Peyer's patch (tissue), 4 donors: ENCODE measurements at places on chromosomes 5 and 9.

DNA sequence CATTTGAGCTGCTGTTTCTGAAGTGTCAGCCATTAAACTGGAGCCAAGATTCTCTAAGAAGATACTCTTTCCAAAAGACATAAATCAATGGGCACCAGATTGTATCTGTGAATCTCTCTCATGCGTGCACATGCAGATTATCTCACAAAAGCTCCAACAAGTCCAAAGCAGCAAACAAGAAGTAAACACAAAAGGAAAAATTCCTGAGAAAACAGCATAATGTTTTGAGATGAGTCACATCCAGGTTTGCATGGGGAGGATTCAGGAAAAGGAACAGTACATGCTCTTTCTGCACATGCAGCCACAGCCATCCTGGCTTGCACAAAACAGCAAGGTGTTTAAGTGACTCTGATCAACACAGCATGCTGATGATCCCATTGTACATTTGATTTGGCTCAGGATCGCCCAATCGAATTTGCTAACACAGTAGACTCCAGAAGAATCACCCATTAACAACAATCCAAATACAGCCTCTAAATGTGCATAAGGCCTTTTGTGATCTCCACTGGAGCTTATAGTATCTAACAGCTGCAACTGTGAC lies 143.1 kb downstream of the ELAVL2 start:
- H3K27me3 ChIP-seq = no peaks in the 10 kb centered on the region
- H3K4me1 ChIP-seq = no peaks in the 10 kb centered on the region
- no peak for DNase-seq
- H3K4me3 ChIP-seq = no peak overlapping the region
- H3K27ac ChIP-seq = no peak overlapping the region

GRCh38 chr5:43156388-43156787 lies 35.6 kb upstream of the NIM1K start:
- H3K36me3 ChIP-seq = peaks cover 5% of the 10 kb centered on the region
- no peak overlapping the region for H3K27ac ChIP-seq
- no peaks in the 10 kb centered on the region for H3K27me3 ChIP-seq

DNA sequence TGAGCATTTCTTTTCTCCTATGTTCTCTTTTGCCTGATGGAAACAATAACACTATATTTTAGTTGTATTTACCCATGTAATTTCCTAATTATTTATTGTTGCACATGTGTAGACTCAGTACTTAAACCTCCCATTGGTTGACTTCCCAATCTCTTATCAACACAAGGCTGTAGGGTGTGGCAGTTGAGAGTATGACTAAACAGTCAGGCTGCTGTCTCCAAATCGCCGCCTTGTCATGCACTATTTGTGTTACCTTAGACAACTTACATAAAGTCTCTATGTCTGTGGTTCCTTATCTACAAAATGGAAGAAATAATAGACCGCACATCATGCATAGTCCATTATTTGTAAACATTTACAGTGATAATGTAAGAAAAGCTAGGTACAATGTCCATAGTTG lies 68.9 kb upstream of the EFNA5 start:
- H3K4me3 ChIP-seq = no peak overlapping the region
- no peaks in the 10 kb centered on the region for H3K4me1 ChIP-seq
- H3K27ac ChIP-seq = no peak overlapping the region

- no peak overlapping the region for H3K4me3 ChIP-seq
- no peaks in the 10 kb centered on the region for H3K36me3 ChIP-seq
- DNase-seq = no peak
- no peaks in the 10 kb centered on the region for H3K27me3 ChIP-seq
Observed at GRCh38 chr5:66795682-66796081, 199.5 kb downstream of the MAST4 start.

DNA sequence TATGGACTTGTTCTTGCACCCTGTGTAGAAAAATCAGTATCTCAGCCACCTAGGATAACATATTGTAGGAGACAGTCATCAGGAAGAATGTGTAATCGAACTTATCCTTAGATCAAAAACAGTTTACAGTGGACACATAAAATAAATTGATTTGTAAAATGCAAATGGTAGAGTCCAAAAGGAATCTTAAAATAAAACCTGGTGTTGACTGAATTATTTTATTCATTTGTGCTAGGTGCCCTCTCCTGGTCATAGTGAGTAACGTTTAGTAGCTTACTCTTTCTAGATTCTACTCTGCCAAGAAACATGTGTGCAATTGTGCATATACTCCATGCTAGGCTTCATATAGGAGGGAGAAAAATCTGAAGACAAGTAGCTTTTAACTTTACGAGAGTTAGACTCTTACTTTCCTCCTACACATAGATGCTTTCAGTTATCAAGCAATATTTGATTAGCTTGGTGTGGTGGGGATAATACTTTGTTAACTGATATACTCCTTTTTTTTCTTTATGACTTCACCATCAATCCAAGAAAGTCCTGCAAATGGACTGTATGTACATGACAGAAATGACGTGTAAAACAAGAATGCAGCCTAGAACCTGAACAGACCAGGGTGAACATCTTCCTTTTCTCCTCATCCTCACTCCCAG lies 23.7 kb upstream of the LOX start:
- H3K27me3 ChIP-seq = no peaks in the 10 kb centered on the region
- no peaks in the 10 kb centered on the region for H3K36me3 ChIP-seq
- no peak overlapping the region for H3K27ac ChIP-seq
- H3K4me1 ChIP-seq = no peaks in the 10 kb centered on the region
- no peak overlapping the region for H3K4me3 ChIP-seq

DNA sequence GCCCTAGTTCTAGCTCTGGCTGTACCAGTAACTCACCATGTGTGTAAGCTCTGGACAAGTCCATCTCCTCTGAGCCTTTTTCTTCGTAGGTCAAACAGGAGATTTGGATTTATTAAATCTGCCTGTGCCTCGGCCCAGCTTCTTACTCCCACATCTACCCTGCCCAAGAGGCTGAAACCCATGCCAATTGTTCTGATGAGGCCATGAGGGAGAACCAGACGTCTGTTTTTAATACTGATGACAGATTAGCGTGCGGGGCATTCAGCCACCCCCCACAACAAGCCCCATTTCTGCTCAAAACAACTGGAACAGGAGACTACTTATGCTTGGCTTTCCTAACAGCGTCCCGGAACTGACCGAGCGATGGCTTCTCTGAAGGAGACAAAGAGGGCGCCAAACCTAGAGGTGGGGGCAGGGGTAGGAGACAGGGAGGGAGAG lies 81.2 kb upstream of the TRIM32 start:
- DNase-seq = no peak
- H3K4me1 ChIP-seq = no peaks in the 10 kb centered on the region

GRCh38 chr5:96489532-96489931 lies 56.5 kb upstream of the PCSK1 start:
- H3K4me1 ChIP-seq = no peaks in the 10 kb centered on the region
- H3K27ac ChIP-seq = no peak overlapping the region
- DNase-seq = no peak
- H3K36me3 ChIP-seq = no peaks in the 10 kb centered on the region
- H3K27me3 ChIP-seq = no peaks in the 10 kb centered on the region

DNA sequence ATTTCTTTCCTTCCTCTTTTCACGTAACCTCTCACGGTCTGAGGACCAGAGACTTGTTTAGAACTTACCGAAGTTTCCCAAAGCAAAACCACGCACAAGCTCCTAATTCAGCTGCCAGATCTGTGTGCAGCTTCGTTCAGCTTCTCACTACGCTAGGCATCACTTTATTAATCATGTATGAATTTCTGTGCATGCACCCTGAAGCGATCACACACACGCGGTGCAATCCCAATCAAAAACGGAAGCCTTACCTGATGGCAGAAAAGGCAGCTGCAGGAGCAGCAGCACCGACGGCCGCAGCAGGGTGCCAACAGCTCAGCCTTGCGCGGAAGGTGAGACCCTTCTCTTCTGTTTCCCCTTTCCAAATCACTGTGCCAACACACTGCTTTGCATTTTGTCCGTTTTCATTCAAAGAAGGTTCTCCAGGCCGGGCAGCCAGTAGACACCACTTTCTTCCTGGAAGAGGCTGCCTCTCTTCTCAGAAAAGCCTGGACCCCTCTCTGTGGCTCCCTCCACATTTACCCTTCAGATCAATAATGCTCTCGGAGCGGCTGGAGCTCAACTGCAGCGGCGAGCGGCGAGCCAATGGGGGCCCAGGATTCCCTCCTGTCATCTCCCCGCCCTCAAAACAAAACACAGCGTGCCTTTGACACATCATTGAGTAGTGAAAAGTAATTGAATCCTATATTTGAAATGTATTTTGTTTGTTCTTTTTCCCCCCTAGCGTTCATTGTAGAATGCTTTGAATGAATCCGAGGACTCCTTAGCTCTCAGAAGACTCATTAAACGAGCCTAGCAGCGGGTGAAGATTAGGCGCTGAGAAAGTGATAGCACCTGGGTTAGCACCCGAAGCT lies at the start of gene CDH12:
CDH12 (minus strand) TSS at position 538 of the 854 bp plus-strand sequence.
- H3K36me3 ChIP-seq = no peaks in the 10 kb centered on the region
- no peak within 1 kb of the TSS for H3K27ac ChIP-seq
- DNase-seq = no peak
- no peaks in the 10 kb centered on the region for H3K27me3 ChIP-seq

DNA sequence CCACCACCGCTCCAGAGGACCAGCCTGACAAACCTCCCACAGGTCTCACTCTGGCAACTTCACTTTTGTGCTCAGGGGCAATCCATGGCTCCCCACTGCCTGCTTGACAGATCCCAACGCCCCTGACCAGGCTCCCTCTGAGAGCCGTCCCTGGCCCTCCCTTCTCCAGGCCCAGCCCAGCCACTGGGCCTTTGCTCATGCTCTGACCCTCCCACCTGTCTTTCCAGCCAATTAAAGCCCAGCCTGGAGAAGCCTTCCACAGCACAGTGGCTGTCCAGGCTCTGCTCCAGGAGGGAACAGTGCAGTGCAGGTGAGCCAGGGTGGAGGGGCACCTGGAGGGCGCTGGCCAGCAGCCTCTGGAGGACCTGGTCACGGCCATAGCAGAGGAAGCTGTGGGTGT lies 3.3 kb downstream of the ENTPD2 start:
- no peaks in the 10 kb centered on the region for H3K27me3 ChIP-seq
- H3K36me3 ChIP-seq = no peaks in the 10 kb centered on the region
- H3K4me3 ChIP-seq = no peak overlapping the region
- H3K4me1 ChIP-seq = peaks cover 46% of the 10 kb centered on the region

- H3K36me3 ChIP-seq = no peaks in the 10 kb centered on the region
- H3K4me3 ChIP-seq = no peak overlapping the region
- H3K27me3 ChIP-seq = no peaks in the 10 kb centered on the region
- DNase-seq = no peak
Observed at GRCh38 chr5:27516437-27516836, 478.1 kb upstream of the CDH9 start.

DNA sequence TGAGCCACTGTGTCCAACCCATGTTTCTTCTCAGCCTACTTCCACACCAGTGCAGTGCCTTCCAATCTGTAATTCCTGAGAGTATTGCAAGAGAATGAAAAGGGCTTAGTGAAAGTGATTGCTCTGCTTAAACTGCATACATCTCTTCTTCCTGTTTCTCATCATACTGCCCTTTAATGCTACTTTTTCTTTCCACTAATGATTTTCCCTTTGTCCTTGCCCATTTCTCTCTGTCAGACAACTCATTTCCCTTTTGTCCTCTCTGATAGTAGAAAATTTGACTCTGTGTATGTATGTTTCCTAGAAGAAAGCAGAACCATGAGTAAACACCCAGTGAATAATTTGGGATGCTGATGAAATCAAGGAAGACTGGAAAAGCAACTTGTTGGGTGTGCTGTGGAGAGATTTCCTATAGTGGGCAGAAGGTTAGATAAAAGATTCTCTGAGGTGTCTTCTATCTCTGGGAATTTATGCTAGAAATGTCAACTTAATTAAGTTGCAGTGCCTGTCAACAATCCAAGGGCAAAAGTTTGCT lies 102.2 kb upstream of the CHD1 start:
- no peak overlapping the region for H3K27ac ChIP-seq
- no peaks in the 10 kb centered on the region for H3K36me3 ChIP-seq
- DNase-seq = no peak
- H3K27me3 ChIP-seq = no peaks in the 10 kb centered on the region

DNA sequence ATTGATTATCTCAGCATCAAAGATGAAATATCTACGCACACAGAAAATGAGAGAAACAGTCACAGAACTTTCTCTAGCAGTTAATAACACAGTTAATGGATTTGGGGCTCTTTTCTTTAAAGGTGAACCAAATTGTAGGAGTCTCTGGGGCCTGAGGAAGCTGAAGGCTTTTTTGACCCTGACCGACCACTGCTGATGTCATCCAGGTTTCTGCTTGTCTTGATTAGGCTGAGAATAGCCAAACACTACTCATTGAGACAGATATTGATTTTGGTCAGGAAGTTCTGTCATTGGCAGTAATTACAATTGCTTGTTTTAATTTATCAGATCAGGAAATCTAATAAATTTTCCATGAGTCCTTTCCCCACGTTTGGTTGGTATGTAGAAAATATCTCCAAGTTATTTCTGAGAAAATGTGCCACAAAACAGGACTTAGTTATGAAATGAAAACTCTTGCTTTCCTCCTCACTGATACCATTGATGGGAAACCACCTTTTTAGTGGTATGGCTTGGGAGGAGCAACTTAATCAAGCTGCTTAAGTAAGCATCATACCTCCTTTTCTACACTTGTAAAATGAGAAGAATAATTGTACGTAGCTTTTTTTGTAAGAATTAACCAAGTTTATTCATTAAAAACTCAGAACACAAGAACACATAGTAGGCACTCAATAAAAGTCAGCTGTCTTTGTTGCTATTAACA lies 19.7 kb downstream of the CARTPT start:
- H3K27ac ChIP-seq = no peak overlapping the region
- H3K4me3 ChIP-seq = no peak overlapping the region
- DNase-seq = no peak
- H3K27me3 ChIP-seq = no peaks in the 10 kb centered on the region

DNA sequence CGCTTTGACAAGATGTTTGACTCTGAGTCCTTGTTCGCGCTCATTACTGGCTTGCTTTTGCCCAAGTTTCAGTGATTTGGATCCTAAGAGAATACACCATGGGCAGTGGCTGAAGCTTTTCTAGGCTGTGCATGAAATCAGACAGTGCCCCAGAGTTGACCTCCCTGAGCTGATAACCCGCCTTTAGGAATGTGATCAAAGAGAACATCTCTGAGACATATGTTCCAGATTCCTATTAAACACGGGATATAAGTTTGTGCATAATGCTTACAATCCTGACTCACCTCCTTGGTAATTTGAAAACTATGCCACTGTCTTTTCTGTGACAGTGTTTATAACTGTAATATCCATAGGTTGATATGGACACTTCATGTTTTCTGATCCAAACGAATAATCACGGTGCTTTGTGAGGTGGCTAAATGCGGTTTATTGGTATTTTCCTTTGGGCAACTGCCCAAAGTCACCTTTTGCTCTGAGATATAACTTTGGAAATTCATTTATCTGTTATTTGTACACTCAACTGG lies 732.9 kb downstream of the MTRR start:
- H3K36me3 ChIP-seq = no peaks in the 10 kb centered on the region
- no peak overlapping the region for H3K4me3 ChIP-seq
- no peaks in the 10 kb centered on the region for H3K27me3 ChIP-seq
- no peak overlapping the region for H3K27ac ChIP-seq
